Skeletal muscle cell (primary cell): ENCODE measurements at places on chromosomes 5 and 9.

DNA sequence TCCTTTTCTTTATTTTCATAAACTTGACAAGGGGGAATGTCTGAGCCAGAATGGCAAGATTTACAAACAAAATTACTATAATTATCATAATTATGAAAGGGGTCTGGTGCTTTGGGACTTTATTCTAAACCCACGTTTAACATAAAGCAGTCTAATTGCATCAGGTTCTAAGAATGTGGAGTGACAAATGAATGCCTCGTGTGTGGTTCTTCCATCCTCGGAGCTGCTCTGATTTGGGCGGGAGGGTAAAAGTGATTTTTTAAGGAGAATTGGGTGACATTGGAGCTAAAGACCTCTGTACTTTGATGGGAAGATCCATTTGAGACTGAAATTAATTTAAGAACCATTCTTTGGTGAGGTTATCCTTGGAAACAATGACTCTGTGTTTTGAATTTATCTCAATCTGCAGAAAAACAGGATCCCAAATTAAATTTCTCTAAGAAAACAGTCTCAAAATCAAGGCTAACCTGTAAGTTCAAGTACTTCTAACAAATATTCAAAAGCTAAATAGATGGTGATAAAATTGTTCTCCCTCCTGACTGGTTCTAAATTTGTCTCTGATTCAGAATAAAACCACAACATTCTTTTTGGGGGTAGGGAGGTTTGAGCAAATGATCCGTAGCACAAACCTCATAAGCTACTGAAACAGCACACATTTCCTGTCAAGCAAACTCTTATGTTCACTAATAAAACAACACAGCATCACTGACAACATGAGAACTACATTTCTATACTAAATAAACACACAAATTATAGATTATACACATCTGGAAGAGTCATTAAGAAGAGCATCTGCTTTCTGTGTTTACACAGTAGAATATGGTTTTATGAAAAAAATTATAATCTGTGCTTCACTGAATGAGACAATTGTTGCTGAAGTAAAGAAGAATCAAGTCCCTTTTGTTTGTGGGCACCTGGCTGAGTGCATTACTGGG, 85.5 kb downstream of the DCP2 start:
- DNase-seq: no peak

DNA sequence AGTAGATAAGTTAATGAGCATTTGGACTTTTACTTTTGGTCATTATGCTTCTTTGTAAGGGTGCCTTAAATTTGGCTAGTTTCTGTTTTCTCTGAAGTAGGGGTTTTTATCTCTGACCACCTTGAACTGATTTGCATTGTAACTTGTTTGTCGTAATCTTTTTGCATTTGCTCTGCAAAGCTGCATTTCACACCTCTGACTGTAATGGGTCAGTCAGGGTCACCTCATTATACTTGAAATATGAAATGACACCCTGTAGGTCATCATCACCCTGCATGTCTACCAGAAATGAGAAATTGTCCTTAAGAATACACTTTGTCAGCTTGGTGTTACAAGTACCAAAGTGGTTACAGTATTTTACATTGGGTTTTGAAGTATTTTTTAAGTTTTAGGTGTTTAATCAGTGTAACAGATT, 74.0 kb downstream of the KCNN2 start:
- no peak for DNase-seq

GRCh38 chr5:961711-962240, 46.8 kb upstream of the NKD2 start:
- DNase-seq: no peak

GRCh38 chr5:133735346-133735745, 123.0 kb upstream of the FSTL4 start:
- DNase-seq: no peak

DNA sequence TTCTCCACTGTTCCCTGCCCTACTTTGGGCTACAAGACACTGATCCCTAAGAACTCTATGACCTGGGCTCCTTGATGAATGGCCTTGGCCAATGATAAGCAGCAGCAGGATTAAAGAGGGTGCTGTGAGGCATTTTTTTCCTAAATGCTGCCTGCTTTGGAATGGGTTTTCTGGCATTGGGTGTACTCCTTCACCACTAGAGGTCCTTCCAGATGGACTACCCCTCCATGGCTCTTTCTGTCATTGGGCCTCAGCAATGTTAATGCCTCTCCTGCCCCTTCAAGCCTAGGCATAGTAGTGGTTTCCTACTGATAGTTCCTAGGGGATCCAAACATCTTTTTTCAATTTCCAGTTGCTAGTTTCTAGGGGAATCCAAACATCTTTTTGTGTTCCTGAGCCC, 319.3 kb upstream of the RPS23 start:
- DNase-seq: no peak

DNA sequence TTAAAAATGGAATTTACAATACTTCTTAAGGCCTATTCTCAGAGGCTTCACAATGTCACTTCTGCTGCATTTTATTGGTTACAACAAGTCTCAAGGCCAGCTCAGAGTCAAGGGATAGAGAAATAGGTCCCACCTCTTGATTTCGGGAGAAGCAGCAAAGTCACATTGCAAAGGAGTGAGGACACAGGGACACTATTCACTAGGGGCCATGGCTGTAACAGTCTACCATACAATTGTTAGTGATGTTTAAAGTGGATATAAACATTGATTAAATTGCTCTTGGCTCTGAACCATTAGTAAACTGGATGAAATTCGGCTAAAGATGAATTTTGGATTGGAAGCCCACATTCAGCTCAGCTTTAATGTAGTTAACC, 21.7 kb upstream of the CMBL start:
- DNase-seq: no peak

DNA sequence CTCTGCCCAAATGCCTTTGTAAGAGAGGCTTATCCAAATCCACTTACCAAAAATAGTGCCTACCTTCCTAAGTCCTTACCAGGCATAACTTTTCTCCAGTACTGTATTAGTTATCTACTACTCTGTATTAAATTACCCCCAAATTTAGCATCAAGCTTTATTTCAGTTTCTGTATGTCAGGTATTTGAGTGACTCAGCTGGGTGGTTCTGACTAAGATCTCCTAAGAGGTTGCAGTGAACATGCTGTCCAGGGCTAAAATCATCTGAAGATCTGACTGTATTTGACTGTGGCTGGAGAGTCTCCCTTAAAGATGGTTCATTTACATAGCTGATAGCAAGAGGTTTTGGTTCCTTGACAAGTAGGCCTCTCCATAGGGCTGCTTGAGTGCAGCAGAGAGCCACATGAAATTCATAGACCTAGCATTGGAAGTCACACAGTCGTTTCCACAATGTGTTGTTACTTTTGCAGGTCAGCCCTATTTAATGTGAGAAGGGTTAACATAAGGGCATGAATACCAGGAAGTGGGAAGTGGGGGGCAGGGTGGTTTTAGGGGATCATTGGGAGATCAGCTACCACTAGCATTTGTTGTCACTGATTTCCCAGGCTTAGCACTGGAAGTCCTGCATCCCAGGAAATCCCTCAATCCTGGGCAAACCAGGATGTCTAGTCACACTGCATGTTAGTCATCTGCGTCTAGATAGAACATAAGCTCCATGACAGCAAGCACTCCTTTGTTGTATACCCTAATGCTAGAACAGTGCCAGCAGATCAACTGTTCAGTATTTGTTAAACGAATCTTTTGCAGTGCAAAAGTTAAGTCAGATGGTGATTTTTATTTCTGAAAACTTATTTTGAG, 2.0 kb upstream of the ZNF622 start:
- DNase-seq: no peak

DNA sequence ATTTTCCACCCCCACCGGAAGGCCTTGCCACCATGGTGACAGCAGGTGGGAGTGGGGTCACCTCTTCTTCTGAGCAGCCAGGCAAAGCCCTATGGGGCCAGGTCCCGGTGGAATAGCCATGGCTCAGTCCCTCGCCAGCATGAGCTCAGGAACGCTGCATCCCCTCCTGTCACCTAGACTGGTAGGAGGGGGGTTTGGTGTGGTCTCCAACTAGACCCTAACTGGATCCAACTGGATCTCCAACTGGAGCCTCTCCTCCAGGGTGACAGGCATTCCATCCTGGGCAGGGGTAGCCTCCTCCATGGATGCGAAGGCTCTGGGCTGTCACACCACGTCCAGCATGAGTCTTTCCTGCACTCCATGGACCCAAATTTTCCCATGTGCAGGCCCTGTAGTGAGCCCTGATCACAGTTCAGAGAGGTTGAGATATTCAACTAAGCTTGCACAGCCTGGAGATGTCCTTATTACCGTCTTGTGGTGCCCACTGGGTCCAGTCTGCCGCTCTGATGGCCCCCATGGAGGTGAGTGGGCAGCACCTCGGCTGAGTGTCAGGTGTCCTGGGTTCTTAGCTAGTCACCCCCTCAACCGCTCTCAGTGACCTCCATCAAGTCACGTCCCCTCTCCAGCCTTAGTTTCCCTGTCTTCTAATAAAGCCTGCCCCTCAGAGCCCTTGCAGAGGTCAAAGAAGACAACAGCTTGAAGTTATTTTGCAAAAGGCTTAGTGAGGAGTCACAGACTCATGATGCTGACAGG, 18.6 kb upstream of the FIBCD1 start:
- no peak for DNase-seq

DNA sequence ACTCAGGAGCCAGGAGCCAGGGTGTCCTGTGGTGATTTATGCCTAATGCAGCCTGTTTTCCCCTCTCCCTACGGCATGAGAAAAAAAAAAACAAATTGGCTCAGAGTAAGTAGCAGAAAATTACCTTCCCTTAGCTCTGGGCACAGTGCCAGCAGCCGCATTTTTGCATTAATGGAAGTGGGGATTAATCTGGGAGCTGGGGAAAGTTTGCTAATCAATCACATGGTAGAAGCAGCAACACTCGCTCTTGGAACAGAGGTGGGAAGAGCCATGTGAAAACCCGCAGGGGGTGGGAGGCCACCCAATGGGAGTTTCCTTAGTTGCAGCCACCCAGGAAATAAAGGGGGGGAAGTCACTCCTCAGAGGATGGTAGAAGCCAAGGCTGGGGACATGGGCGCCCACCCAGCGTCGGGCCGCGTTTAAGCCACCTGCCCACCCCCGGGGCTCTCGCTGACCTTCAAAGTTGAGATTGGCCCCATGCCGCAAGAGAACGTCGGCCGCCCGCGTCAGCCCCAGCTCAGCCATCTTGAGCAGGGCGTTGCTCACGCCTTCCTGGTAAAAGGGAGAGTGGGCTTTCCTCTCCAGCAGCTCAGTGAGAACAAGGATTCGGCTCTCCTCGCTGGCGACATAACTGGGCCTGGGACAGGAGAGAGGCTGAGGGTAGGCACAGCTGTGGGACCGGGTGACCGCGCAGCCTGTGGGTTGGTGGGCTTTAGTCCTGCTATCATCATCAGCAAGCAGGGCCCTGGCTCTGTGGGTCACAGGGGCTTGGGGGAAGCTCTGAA, 1.7 kb downstream of the ASB6 start:
- no peak for DNase-seq

GRCh38 chr5:74055486-74056106, 429.6 kb downstream of the ARHGEF28 start:
- DNase-seq: no peak

GRCh38 chr9:2613730-2614271, 7.8 kb upstream of the VLDLR start:
- no peak for DNase-seq

- no peak for DNase-seq
These were observed 994.4 kb upstream of the NUDT12 start for GRCh38 chr5:104556957-104557356.

- DNase-seq: no peak
These were observed 377.7 kb upstream of the IRX1 start for GRCh38 chr5:3217771-3218495.

GRCh38 chr9:130989891-130990290, 19.1 kb upstream of the LAMC3 start:
- no peak for DNase-seq

GRCh38 chr9:34862043-34862442, 96.0 kb upstream of the PHF24 start:
- no peak for DNase-seq

GRCh38 chr9:110969971-110970386, 68.3 kb downstream of the LPAR1 start:
- DNase-seq: peak; percentile 36
